ENCODE measurements at places on chromosomes 6 and 20. TPM values are rescaled to one million over a fixed set of nuclear protein-coding genes. Genes with fewer than 3 reads are reported as not detected.

Gene C6orf15
- not detected for total RNA-seq

Gene DEFB124
- not detected for total RNA-seq

Gene DDX43
- not detected for total RNA-seq

Gene FAM83C
- total RNA-seq, result not detected

Gene PLAGL2
- total RNA-seq, result 18.6 TPM

Gene POU5F1
- 2.0 TPM for total RNA-seq

Gene CGA
- total RNA-seq, result not detected

Gene ZNF334
- not detected for total RNA-seq

- DNase-seq, result peak; percentile 76
Observed at GRCh38 chr6:41039060-41039998, at the start of gene UNC5CL. Gene UNC5CL (minus strand): TSS chr6:41039221. CDS start chr6:41035074, 4,147 bp downstream.

- DNase-seq, result no peak
Observed at GRCh38 chr20:23260181-23260840, 90.3 kb upstream of the NXT1 start.

- DNase-seq, result no peak
Observed at GRCh38 chr6:53321701-53322100, 27.0 kb downstream of the ELOVL5 start.

- peak; percentile 65 for DNase-seq
Observed at GRCh38 chr6:4134841-4135664, at the start of gene ECI2. Gene ECI2 (minus strand): TSS chr6:4135575. CDS start chr6:4135560, 15 bp downstream.

Measured in MCF 10A (cell line).